A549 (cell line): ENCODE measurements at places on chromosomes 4 and X.

DNA sequence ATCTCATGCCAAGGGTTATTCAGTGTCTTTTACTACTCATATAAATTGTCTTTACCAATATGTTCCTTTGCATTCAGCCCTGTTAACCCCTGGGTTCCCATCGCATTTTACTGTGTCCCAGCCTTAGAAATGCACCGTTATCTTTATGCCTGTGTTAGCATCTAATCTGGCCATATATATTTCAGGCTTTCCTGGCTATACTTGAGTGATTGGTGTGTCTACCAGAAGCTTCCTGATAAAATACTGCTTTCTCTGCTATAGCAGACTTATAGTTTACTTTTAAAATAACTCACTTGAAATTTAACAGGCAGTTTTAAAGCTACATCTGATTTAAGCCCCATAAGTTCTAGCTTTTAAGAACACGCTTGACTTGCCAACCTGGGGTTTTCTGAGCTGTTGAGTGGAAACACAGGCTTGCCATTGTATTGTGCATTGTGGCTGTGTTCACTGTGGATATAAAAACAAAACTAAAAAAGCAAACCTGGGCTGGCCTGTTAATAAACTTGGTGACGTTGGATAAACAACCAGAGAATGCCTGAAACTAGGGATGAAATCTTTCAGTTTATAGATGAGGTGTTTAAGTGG is 185.3 kb upstream of the TAPT1 start:
- no peak for DNase-seq

- no peak for DNase-seq
Measured at GRCh38 chrX:13239272-13239671, 80.6 kb downstream of the ATXN3L start.

DNA sequence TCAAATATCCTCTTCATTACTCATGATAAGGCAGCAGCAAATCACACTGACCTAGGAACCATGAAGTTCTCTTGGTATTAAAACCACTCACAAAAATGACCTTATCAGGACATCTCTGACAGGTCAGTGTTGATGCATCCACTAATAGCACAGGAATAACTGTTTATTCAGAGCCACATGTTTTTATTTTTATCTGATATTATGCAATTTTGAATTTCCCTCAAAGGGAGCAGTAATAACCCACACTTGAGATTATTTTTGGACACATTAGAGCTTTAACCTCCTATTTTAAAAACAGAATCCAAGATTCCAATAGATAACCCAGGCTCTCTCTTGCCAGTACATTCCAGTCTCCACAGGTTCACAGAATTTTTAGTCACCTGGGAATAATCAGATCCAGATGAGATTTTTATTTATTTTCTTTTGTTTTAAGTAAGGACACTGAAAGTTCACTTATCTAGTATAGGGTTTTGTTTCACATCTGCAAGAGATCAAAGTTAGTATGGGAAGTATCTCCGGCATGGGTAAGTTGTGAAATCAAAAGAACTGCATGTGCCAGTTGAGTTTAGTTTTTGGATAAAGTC is 36.3 kb upstream of the MYOZ2 start:
- no peak for DNase-seq

DNA sequence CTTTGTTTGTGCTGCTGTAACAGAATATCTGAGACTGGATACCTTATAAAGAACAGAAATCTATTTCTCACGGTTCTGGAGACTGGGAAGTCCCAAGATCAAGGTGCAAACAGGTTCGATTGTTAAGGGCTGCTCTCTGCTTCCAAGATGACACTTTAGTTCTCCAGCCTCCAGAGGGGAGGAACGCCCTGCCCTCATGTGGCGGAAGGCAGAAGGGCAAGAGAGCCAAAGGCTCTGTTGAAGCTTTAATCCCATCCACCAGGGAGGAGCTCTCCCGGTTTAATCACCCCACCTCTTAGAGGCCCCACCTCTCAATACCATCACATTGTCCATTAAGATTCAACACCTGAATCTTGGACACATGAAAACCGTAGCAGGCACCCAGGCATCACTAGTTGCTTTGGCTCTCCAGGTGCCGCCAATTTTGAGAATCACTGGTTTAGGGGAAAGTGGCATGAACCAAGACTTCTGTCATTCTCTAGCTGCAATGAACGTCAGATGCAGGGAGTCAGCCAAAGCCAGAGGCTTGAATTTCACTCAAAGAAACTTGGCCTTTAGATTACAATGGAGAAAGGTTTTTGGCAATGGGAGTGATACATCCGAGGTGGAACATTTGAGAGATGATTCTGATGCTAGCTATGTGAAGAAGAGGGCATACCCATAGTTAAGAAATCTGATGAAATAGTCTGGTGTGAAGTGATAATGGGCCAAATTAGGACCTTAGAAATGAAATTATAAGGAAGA is 15.7 kb downstream of the FHL1 start:
- DNase-seq, result peak; percentile 59

DNA sequence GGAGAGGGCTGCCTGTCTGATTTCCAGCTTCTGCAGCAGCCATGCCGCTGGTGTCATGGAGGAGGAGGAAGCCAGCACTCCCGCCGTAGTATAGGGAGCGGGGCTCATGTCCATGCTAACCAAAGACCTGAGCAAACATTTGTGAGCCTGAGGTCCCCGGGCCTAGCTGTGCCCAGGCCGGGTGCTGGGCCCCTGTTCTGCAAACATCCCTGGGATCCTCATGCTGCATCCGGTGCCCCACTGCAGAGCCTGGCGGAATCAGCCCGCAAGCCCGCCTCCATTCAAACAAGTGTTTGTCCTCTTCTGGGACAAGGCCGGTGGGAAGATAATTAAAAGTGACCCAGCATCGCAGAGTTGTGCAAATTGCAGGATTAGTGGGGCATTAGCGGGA is 106.3 kb downstream of the SORCS2 start:
- DNase-seq, result no peak

DNA sequence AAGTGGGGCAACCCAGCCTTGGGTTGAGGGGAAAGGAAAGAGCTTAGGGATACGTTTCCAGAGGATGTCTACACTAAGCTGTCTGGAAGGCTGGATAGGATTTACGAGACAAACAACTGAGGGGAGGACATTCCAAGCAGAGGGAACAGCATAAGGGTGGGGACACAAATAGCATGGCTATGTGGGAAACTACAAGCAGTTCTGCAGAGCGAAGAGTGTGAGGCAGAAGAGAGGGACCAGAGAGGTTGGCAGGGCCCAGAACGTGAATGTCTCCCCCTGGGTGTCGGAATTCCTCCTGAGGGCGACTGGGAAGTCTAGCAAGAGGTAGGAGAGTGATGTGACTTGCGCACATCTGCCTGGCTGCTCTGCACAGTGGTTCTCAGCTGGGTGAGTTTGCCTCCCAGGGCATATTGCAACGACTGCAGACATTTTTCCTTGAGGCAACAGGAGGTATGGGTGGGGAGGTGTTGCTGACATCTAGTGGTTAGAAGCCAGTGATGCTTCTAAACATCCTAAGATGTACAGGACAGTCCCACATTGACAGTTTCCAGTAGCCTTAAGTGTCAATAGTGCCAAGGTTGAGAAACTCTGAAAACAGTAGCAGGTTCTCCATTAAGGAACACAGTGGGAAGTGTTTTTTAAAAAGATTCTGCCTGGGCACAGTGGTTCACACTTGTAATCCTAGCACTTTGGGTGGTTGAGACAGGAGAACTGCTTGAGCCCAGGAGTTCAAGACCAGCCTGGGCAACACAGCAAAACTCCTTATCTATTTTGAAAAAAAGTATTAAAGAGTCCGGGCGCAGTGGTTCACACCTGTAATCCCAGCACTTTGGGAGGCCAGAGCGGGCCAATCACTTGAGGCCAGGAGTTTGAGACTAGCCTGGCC is 9.2 kb downstream of the NDUFA1 start:
- peak; percentile 70 for DNase-seq

DNA sequence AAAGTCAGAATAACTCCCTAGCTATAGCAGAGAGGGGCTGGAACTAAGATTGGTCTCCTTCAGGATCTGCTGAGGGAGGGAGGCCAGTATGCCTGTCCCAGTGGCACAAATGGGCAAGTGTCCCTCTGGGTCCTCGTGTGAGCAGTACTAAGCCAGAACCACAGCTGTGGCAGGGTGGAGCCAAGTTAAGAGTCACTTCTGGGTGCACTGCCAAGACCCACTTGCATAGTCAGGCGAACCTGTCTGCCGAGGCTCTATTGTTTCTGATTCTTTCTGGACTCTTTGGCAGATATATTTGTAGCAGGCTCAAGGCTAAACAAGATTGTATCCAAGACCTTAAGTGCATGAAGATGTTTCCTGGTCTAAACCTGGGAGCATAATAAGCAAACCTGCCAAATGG is 1123.7 kb upstream of the POU3F4 start:
- DNase-seq, result no peak

DNA sequence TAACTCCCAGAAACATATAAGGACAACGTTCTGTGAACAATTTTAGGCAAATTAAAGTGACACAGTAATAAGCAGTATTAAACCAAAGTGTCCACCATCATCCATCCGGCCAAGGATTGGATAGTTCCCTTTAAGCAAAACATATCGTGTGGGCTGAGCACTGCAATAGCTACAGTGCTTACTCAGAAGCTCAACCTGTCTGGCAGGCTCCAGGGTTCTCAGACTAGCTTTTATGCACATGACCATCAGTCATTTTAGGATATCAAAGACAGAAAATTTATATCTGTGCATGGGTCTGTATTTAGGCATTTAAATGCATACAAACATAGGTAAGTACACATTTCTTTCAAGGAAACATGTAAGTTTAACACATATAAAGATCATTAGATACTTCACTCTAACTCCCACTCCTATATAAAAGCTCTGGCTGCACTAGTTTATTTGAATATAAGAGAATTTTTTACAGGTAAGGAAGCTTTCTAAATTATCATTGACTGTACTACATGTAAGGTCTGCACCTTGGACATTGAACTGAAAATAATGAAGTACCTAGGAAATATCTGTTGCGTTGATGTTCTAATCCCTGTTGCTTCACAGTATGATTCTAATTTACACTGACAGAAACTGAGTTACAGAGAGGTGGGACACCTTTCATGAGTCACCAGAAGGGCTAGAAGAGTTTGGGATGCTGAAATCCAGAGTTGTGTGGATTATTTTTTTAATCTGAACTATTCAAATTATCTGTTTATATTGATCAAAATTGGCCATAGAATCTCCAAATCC is 67.6 kb downstream of the ELOVL6 start:
- DNase-seq, result no peak

- DNase-seq, result peak; percentile 65
Measured at GRCh38 chrX:109830704-109831206, 97.7 kb upstream of the ACSL4 start.

- no peak for DNase-seq
Measured at GRCh38 chr4:123709336-123709735, 312.7 kb downstream of the SPRY1 start.

DNA sequence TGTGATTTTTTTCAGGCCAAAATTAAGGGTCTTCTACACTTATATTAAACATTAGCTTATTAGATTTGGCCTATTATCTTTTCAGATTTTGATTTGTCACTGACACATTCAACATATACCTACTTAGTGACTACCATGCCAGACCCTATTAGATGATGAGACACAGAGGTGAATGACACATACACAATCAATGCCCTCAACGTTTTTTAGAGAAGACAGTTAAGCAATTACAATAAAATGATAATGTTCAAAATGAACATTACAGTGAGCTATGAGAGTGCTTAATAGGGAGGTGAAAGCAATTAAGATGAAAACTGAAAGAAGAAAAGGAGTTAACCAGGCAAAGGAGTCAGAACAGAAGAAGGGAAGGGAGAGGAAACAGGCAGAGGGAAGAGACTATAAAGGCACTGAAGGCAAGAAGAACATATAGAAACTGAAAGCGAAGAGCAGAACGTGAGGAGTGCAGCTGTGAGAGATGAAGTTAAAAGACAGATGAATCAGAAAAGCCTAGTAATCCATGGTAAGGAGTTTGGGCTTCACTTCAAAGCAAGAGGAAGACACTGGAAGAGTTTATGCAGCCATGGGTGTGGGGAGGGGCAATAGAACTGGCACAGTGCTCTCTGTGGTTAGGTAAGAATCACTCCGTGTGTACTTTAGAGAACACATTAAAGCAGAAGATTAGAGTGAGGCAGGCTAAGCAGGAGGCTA is 119.0 kb downstream of the REELD1 start:
- DNase-seq, result no peak

GRCh38 chr4:184854673-184855072 is 28.9 kb upstream of the ACSL1 start:
- no peak for DNase-seq

GRCh38 chr4:70236125-70236524 is 6.3 kb upstream of the CSN3 start:
- DNase-seq, result no peak

- peak; percentile 49 for DNase-seq
Measured at GRCh38 chrX:131802836-131803626, 220.1 kb upstream of the STK26 start.

DNA sequence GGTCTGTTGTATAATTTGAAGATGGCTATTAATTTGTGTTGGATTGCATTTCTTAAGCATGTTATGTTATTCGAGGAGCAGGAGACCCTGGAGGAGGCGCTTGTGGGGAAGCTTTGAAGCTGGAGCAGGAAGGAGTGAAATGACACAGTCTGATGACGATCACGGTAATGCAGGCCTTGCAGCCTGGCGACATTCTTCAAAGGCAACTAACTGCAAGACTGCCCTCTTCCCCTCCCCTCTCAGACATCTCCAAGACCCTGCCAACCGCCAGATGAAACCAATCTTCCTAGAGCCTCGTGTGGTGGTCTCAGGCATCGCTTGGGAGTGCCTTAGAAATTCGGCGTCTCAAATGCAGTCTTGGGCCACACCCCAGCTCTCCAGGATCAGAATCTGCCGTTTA is 16.1 kb downstream of the CLCN4 start:
- DNase-seq, result no peak

GRCh38 chrX:63784346-63784901 is 590 bp downstream of the ARHGEF9 start:
- no peak for DNase-seq

GRCh38 chr4:164379694-164380093 is 374.2 kb upstream of the SMIM31 start:
- DNase-seq, result no peak

DNA sequence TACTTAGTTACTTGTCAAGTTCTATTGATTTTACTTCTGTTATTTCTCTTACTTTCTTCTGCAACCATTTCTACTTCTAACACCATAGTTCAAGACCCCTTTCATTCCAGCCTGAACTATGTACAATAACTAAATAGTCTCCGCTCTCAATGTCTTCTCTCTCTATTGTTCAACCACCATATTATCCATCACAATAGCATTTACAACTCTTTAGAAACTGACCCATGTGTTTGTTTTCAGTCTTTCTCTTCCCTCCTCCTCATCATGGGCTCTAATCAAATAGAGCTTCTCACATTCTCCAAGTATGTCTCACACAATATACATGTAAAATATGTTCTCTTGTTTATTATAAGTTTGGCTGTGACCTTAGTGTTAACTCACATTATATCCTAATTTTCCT is 143.6 kb downstream of the ZAR1 start:
- no peak for DNase-seq

GRCh38 chr4:26062215-26062614 is 148.2 kb downstream of the SMIM20 start:
- DNase-seq, result no peak
